ENCODE measurements at places on chromosomes 4 and X.

DNA sequence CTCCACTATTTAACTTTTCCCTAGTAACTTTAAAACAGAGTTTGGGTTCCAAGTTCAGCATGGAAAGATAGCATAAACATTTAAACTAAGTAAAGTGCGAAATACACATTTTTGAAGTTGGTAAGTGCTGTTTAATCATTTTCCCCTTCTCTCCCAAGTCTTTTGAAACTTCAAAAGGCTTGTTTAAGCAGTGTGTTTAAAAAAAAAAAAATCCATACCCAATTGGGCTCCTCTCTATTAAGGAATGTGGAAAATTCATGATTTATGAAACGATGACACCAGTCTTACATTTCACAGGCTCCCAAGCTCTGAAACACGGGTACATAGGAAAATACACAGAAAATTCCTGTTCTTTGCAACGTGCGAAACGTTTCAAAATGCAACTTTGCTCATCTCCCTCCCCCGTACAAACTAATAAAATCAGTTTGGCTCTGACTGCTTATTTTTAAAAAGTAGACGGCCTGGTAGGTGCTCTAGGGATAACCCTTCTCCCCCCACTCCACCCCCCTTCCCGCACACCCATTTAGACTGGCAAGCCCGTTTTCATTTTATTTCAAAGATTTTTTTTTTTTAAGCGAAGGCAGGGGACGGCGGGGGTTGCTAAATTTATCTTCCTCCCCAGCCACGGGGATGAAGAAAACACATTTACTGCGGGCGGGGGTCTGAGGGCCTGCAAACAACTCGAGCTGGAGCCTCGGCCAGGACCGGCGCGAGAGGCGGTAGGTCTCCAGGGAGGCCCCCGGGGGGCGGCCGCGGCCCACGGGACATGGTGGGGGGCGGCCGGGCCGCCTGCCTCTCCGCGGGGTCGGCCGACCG lies 786 bp upstream of the ZFX start:
- peak; percentile 27 for DNase-seq

GRCh38 chr4:98822144-98822543 lies 106.8 kb downstream of the EIF4E start:
- DNase-seq, result no peak

- no peak for DNase-seq
Measured at GRCh38 chrX:30751497-30751896, 98.3 kb downstream of the GK start.

GRCh38 chr4:74983253-74983635 lies 50.3 kb downstream of the PARM1 start:
- no peak for DNase-seq

- no peak for DNase-seq
Measured at GRCh38 chrX:18825375-18825774, 117.9 kb downstream of the PPEF1 start.

GRCh38 chrX:33465137-33465536 lies 253.8 kb upstream of the DMD start:
- DNase-seq, result no peak

- DNase-seq, result no peak
Measured at GRCh38 chrX:132956421-132957210, 1.8 kb downstream of the HS6ST2 start.

- DNase-seq, result no peak
Measured at GRCh38 chr4:182145334-182145905, 97.8 kb upstream of the TENM3 start.

GRCh38 chr4:46931981-46932380 lies 22.9 kb upstream of the COX7B2 start:
- peak; percentile 62 for DNase-seq

DNA sequence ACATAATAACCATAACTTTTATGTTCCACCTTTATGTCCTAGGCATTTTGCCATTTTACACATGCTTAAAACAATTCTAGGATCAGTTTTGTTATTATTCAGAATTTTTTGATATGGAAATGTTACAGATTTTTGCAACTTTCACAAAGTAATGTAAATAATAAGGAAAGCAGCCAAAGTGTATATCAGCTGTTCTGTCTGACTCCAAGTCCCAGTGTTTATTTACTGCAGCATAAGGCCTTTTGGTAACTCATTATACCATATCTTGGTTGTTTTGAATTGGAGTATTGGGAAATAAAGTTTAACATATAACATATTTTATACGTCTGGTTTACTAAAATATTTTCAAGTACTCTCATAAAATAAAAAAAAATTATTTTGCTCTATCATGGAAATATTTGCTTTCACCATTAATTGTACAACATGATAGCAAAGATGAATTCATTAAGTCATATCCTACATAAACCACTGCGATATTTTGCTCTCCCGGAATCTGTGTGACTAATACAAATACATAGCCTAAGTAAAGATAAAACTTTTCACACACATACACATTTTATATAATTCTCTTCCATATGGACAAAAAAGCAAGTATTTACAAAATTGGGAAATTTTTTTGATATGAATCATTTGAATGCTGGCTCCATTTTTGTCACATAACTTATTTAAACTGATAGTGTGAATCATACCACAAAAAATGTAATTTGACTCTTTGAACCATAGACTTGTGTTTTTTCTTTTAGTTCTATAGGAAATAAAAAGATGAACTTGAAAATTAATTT lies 399.0 kb downstream of the PABPC4L start:
- DNase-seq, result no peak

- no peak for DNase-seq
Measured at GRCh38 chrX:136794080-136794479, 13.3 kb upstream of the ARHGEF6 start.

- peak; percentile 26 for DNase-seq
Measured at GRCh38 chrX:17744896-17745523, 7.7 kb downstream of the SCML1 start.

GRCh38 chrX:24014388-24015018 lies 12.5 kb downstream of the KLHL15 start:
- DNase-seq, result no peak

GRCh38 chr4:71377561-71377960 lies 38.7 kb downstream of the SLC4A4 start:
- DNase-seq, result no peak

DNA sequence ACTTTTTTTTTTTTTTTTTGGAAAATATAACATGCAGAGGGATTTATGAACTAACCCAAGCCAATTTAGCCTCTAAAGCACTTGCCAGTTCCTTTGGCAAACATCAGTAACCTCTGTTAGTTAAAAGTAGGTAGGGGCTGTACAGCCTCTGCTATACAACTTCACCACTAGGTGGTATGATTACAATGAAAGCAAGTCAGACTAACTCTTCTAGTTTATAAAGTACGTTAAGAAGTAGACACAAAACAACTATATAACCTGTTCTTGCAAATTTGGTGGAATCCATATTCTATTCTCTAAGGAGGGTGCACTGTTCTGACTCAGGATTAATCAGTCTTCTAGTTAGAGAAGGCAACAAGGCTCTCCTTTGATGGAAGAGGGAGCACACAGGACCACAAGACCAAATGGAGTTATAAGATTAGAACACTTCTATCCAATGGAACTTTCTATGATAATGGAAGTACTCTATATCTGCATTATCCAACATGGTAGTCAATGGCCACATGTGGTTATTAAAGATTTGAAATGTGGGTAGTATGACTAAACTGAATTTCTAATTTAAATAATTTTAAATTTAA lies 12.8 kb downstream of the AIMP1 start:
- peak; percentile 68 for DNase-seq

DNA sequence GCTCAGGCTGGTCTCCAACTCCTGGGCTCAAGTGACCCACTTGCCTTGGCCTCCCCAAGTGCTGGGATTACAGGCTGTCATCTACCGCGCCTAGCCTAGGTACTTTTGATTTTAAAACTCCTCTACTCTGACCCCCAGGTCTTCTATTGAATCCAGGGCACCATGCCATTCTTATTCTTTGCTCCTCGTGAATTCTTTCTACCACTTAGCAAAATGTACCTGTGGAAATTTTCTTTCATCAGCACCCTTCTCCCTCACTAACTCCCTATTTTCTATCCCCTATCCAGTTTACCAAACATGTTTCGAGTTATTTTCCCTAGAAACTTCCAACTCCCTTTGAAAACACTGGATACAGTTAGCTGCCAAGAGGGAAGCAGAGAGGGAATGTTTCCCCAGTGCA lies 60.0 kb upstream of the RAPGEF2 start:
- no peak for DNase-seq

DNA sequence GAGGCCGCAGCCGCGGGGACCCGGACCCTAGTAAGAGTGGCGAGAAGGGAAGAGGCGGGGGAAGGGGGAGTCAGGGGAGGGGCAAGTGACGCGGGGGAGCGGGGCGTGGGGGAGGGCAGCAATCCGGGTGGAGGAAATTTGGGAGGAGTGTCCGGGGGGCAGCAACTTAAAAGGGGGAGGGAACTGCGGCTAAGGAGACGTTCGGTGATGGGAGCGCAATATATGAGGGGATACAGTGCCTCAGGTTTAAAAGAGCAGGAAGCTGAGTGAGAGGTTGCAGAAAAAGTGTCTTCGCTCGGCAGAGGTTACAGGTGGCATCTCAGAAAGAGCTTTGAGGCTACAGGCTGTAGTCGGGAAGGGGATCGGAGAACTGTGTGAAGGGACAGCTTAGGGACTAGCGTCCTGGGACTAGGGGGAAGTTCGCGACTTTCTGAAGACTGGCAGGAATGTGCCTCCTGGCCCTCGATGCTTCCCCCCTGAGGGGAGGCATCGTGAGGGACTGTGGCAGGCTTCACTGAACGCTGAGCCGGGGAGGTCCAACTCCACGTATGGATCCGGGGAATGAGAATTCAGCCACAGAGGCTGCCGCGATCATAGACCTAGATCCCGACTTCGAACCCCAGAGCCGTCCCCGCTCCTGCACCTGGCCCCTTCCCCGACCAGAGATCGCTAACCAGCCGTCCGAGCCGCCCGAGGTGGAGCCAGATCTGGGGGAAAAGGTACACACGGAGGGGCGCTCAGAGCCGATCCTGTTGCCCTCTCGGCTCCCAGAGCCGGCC lies 519 bp downstream of the FOXO4 start:
- DNase-seq, result no peak

DNA sequence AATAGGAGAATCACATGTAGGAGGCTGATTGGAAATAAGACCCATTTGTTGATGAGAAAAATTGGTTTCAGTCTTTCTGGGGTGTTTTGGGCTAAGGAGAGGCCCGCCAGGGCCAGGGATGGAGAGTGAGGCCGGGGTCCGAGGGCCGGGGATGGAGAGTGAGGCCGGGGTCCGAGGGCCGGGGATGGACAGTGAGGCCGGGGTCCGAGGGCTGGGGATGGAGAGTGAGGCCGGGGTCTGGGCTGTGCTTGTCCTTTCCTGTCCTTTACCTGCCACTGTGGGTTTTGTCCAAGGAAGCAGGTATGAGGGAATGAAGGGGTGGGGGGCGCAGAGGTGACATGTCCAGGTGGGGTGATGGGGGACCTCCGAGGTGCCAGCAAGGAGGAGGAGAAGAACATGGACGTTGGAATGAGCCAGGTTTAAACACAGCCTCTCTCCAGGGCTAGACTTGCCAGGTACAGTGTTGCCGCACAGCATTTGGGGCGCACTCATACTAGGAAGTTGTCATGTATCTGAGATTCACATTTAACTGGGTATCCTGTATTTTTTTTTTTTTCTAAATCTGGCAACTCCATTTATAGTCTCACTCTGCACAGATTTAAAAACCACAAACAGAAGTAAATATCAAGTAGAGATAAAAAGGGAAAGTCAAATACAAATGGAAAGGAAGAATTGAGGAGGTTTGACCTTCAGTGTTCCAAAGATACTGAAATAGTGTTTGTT lies 8.8 kb downstream of the RGS12 start:
- DNase-seq, result no peak

GRCh38 chr4:110415041-110415440 lies 60.9 kb upstream of the ENPEP start:
- no peak for DNase-seq

- DNase-seq, result no peak
Measured at GRCh38 chrX:20285511-20285910, 18.8 kb upstream of the RPS6KA3 start.

GRCh38 chrX:30141966-30142365 lies 73.4 kb upstream of the MAGEB2 start:
- peak; percentile 28 for DNase-seq

- DNase-seq, result no peak
Measured at GRCh38 chr4:130563185-130563888, 1467.4 kb downstream of the C4orf33 start.

GRCh38 chrX:15853586-15854079 lies 980 bp downstream of the AP1S2 start:
- DNase-seq, result peak; percentile 20

GRCh38 chr4:74095482-74095881 lies 3.5 kb downstream of the CXCL2 start:
- DNase-seq, result no peak

DNA sequence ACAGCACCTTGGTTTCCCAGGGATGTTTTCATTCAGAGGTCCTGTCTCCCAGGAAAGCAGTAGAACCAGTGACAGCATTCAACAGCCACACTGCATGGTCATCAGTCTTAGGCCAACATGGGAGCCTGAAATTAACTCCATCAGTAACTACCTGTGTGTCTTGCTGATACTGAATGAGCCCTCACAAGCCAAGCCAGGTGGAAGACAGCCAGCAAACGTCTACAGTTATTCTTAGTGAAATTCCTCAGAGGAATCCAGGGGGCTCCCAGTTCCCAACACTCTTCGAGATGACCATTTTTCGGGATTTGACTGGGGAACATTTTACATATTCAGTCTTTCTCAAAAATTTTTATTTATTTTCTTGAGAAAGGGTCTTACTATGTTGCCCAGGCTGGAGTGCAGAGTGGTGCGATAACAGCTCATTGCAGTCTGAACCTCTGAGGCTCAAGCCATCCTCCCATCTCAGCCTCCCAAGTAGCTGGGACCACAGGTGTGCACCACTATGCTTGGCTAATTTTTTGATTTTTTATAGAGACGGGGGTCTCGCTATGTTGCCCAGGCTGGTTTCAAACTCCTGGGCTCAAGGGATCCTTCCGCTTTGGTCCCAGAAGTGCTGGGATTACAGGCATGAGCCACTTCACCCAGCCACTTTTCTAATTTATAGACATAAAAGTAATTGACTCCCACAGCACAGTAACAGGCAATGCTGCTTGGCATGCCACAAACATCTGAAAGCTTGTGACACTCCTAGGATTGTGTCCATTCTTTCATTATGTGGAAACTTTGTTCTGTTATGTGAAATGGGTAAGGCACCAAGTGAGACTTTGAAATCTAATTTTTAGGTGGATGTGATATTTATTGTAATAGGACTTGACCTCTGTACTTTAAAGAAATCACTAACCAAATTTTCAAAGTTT lies 116.9 kb downstream of the SOWAHB start:
- no peak for DNase-seq

GRCh38 chr4:182724414-182724813 lies 192.8 kb downstream of the DCTD start:
- no peak for DNase-seq

- no peak for DNase-seq
Measured at GRCh38 chr4:31160146-31160545, 440.0 kb downstream of the PCDH7 start.
